ENCODE measurements at places on chromosomes 16 and 17. TPM values are rescaled to one million over a fixed set of nuclear protein-coding genes. Genes with fewer than 3 reads are reported as not detected.
A peak's percentile ranks its signal among the peaks of the same experiment; 100 is the strongest.

DNA sequence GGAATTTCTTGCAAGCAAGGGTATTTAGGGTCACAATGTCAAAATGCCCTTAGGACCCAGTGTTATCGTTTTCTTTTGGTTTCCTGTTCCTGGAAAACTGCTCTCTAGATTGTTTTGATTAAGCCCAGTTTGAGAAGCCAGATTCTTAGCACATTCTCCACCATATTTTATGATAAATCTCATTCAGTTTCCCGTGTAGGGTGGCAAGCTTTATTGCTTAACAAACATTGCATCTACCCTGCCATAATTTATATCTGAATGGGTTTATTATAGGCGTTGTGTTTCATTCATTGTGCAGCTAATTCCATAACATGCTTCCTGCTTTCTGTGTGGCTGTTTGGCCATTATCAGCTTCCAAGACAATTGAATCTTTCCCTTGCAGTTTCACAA, 389.1 kb upstream of the DYNLRB2 start:
- no peak overlapping the region for H3K4me3 ChIP-seq
- DNase-seq = no peak
- H3K4me1 ChIP-seq = no peaks in the 10 kb centered on the region
- no peak overlapping the region for H3K27ac ChIP-seq
- H3K27me3 ChIP-seq = peaks cover 59% of the 10 kb centered on the region

- H3K27ac ChIP-seq = no peak overlapping the region
- H3K36me3 ChIP-seq = peaks cover 2% of the 10 kb centered on the region
- DNase-seq = no peak
- peaks cover 43% of the 10 kb centered on the region for H3K27me3 ChIP-seq
Measured at GRCh38 chr16:66256919-66257318, 109.6 kb upstream of the CDH5 start.

DNA sequence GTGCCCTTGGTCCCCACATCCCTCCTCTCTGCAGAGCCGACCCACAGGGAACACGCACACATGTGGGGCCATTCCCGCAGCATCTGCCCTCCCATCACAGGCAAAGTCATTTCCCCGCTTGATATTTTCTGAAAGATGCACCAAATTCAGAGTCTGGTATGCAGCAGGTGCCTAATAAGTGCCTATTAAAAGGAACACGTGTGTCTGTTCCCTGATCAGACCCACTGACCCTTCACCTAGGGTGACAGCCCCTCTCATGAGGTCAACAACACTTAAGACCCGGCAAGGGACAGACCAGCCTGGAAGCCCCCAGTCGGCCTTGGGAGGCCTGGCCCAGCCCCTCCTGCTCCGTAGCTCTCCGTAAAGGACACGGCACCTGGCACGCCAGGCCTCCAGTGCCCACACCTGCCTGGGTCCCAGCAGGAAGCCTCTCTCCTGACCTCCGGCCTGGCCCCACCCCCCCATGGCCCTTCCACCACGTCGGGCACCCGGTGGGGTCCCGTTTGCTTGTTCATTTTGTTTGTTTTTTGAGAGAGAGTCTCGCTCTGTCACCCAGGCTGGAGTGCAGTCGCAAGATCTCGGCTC, 20.0 kb downstream of the UNKL start:
- no peaks in the 10 kb centered on the region for H3K27me3 ChIP-seq
- H3K4me3 ChIP-seq = no peak overlapping the region
- DNase-seq = no peak
- no peaks in the 10 kb centered on the region for H3K36me3 ChIP-seq

Gene ZNF232
- total RNA-seq = 3.4 TPM

GRCh38 chr17:60656499-60656898, 21.2 kb upstream of the BCAS3 start:
- no peaks in the 10 kb centered on the region for H3K36me3 ChIP-seq
- no peak for DNase-seq
- H3K4me1 ChIP-seq = peaks cover 20% of the 10 kb centered on the region
- no peaks in the 10 kb centered on the region for H3K27me3 ChIP-seq

GRCh38 chr17:40068917-40069750, 6.4 kb downstream of the THRA start:
- peak overlapping the region; percentile 91 for H3K4me3 ChIP-seq
- H3K4me1 ChIP-seq = peaks cover 55% of the 10 kb centered on the region
- peak overlapping the region; percentile 95 for H3K27ac ChIP-seq
- H3K36me3 ChIP-seq = no peaks in the 10 kb centered on the region
- H3K27me3 ChIP-seq = no peaks in the 10 kb centered on the region

DNA sequence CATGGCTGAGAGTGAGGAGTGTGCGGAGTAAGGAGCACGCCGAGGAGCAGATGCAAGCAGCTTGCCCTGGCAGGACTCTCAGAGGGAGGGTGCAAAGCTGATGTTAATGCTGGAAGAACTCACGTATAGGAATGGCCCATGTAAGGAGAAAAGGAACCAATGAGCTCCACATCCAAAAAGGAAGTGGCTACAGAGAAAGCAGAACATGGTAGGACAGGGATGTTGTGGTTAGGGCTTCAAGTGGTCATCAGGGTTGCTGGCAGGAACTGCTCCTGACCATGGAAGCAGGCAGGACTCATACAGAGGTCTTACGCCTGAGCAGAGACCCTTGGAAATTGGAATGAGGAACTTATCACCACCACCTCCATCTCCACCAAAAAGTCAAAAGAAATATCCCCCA, 5.2 kb downstream of the MYO1D start:
- no peak for DNase-seq
- no peak overlapping the region for H3K4me3 ChIP-seq
- H3K36me3 ChIP-seq = peaks cover 6% of the 10 kb centered on the region
- H3K27ac ChIP-seq = no peak overlapping the region
- peaks cover 21% of the 10 kb centered on the region for H3K4me1 ChIP-seq
- no peaks in the 10 kb centered on the region for H3K27me3 ChIP-seq

Gene SRSF1
- total RNA-seq = 94.9 TPM

Gene KCNJ18
- not detected for total RNA-seq

Gene KRTAP2-2
- not detected for total RNA-seq

DNA sequence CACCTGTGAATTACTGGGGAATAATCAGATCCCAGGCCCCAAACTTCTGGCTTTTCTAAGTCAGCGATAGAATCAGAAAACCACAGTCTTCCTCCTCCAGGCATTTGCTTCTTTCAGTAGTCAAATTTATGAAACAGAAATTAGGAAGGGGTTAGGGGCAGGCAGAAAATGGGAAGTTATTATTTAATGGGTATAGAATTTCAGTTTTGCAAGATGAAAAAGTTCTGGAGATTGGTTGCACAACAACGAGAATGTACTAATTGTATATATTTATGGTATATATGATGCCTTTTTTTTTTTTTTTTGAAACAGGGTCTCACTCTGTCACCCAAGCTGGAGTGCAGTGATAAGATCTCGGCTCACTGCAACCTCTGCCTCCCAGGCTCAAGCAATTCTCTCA, 23.5 kb downstream of the ORC6 start:
- H3K27me3 ChIP-seq = peaks cover 12% of the 10 kb centered on the region
- no peak overlapping the region for H3K27ac ChIP-seq
- H3K4me3 ChIP-seq = no peak overlapping the region
- peaks cover 2% of the 10 kb centered on the region for H3K4me1 ChIP-seq
- H3K36me3 ChIP-seq = no peaks in the 10 kb centered on the region
- no peak for DNase-seq

Gene ZSCAN10
- 0.12 TPM for total RNA-seq

Gene LLGL2
- total RNA-seq = 41.9 TPM

DNA sequence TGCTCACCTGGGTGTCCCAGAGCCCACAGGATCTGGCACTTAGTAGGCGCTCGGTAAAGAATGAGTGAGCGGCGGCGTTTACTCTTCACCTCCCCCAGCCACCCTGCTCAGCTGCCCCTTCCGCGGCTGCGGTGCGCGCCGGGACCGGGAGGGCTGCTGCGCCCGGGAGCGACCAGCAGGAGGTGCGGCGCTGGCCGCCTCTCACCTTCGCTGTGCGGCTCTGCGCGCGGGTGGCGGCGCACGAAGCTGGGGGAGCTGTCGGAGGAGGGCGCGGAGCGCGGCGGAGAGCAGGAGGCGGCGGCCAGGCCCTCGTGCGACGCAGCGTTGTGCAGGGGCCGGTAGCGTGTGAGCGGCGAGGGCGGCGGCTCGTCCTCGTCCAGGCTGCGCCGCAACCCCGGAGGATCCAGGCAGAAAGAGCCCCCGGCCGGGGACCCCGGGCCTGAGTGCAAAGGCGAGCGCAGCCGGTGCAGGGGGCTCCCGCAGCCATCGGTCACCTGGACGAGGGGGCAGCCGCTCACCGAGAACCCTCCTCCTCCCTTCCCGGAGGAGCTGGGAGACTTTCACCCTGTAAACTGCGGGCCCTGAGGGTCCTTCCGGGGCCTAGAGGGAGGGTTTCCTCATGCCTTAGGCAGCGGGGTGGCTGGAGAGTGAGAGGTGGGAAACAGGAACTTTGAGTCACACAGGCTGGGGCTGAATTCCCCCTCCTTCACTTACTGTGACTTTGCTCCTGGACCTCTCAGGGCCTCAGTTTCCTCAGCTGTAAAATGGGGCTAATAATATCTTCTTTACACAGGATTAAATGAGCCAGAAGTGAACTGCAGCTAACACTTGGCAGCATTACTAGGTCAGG, 12.5 kb downstream of the SAMD14 start:
- H3K27me3 ChIP-seq = peaks cover 40% of the 10 kb centered on the region
- H3K4me3 ChIP-seq = peak overlapping the region; percentile 80
- H3K4me1 ChIP-seq = peaks cover 21% of the 10 kb centered on the region
- peak; percentile 45 for DNase-seq
- peaks cover 2% of the 10 kb centered on the region for H3K36me3 ChIP-seq

- H3K27ac ChIP-seq = no peak overlapping the region
- H3K36me3 ChIP-seq = peaks cover 6% of the 10 kb centered on the region
- H3K4me3 ChIP-seq = no peak overlapping the region
- H3K27me3 ChIP-seq = no peaks in the 10 kb centered on the region
- H3K4me1 ChIP-seq = peaks cover 6% of the 10 kb centered on the region
Measured at GRCh38 chr17:49597928-49598655, 22.4 kb downstream of the NXPH3 start.

DNA sequence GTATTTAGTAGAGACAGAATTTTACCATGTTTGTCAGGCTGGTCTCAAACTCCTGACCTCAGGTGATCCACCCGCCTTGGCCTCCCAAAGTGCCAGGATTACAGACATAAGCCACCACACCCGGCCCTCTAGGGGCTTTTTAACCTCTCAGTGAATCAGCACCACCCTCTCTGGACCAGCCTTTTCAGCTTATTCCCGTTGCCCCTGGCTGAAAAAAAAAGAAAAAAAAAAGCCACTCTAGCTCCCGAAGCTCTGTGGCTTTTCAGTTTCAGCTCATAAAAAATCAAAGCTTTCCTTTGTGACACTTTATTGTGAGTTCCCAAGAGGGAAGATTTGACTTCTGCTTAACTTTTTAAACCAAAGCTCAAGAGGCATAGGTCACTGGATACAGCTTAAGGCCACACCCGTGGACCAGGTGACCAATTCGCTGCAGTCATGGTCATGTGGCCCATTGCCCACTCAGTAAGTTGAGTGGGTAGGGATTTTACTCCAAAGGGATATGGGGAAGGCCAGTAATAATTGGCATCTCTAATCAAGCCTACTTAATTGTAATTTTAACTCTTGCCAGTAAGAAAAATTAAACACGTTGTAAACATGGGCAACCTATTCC, 46.6 kb upstream of the MED13 start:
- DNase-seq = no peak
- no peaks in the 10 kb centered on the region for H3K36me3 ChIP-seq
- H3K27ac ChIP-seq = no peak overlapping the region
- no peaks in the 10 kb centered on the region for H3K4me1 ChIP-seq

DNA sequence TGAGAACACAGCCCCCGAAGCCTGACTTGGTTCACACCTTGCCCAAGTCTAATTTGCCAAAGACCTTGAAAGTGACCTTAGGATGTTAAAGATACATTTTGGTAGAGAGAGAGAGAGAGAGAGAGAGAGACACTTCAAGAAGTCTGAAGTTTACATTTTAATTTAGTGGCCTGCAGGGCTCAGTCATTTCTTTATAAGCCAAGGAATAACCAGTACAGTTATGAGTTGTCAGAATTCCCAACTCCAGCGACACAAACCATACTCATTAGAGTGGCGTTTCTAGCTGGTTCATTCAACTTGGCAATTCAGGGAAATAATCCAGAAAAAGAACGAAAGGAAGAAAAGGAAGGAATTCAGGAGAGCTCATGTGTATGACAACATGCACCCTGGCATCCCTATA, 204.1 kb downstream of the CCDC182 start:
- H3K4me3 ChIP-seq = no peak overlapping the region
- peaks cover 28% of the 10 kb centered on the region for H3K4me1 ChIP-seq
- no peak for DNase-seq
- H3K27me3 ChIP-seq = no peaks in the 10 kb centered on the region
- peaks cover 2% of the 10 kb centered on the region for H3K36me3 ChIP-seq

DNA sequence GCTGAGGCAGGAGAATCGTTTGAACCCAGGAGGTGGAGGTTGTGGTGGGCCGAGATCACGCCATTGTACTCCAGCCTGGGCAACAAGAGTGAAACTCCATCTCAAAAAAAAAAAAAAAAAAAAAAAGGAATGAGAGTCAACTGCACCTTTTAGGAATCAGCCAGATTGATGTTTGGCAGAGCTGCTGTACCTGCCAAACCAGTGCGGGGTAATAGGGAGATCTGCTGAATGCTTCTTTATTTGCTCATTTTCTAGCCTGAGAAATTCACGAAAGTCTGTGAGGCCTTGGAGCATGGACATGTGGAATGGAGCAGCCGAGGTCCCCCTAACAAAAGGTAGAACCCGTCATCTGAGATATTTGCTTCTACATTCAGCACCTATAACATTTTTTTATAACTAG, 18.4 kb downstream of the OGFOD1 start:
- no peak overlapping the region for H3K27ac ChIP-seq
- H3K36me3 ChIP-seq = peaks cover 15% of the 10 kb centered on the region
- no peak for DNase-seq
- H3K4me1 ChIP-seq = peaks cover 2% of the 10 kb centered on the region
- H3K4me3 ChIP-seq = no peak overlapping the region

Gene MARVELD3
- total RNA-seq = not detected

Gene ARSG
- total RNA-seq = 17.2 TPM

- H3K27ac ChIP-seq = no peak overlapping the region
- H3K27me3 ChIP-seq = no peaks in the 10 kb centered on the region
- no peaks in the 10 kb centered on the region for H3K4me1 ChIP-seq
- no peaks in the 10 kb centered on the region for H3K36me3 ChIP-seq
- no peak overlapping the region for H3K4me3 ChIP-seq
Measured at GRCh38 chr16:6258056-6258455, 1074.6 kb upstream of the RBFOX1 start.

Gene EFCAB13
- 6.8 TPM for total RNA-seq

Data from T-helper 17 cell (primary cell).